Transverse colon (tissue), 4 donors: ENCODE measurements at places on chromosomes 13 and 19.

- H3K36me3 ChIP-seq: peaks cover 6% of the 10 kb centered on the region
- no peak overlapping the region for H3K27ac ChIP-seq
- H3K4me3 ChIP-seq: no peak overlapping the region
- no peak for DNase-seq
- H3K4me1 ChIP-seq: no peaks in the 10 kb centered on the region
- no peaks in the 10 kb centered on the region for H3K27me3 ChIP-seq
Observed at GRCh38 chr19:46392252-46392801, 21.0 kb downstream of the CCDC8 start.

- no peaks in the 10 kb centered on the region for H3K4me1 ChIP-seq
- H3K4me3 ChIP-seq: no peak overlapping the region
- no peak overlapping the region for H3K27ac ChIP-seq
- H3K36me3 ChIP-seq: no peaks in the 10 kb centered on the region
- no peak for DNase-seq
Observed at GRCh38 chr13:25190256-25190655, 18.2 kb upstream of the AMER2 start.

- H3K4me3 ChIP-seq: no peak overlapping the region
- H3K4me1 ChIP-seq: no peaks in the 10 kb centered on the region
- H3K27me3 ChIP-seq: no peaks in the 10 kb centered on the region
- H3K36me3 ChIP-seq: no peaks in the 10 kb centered on the region
Observed at GRCh38 chr13:38753878-38754277, 67.0 kb downstream of the FREM2 start.

DNA sequence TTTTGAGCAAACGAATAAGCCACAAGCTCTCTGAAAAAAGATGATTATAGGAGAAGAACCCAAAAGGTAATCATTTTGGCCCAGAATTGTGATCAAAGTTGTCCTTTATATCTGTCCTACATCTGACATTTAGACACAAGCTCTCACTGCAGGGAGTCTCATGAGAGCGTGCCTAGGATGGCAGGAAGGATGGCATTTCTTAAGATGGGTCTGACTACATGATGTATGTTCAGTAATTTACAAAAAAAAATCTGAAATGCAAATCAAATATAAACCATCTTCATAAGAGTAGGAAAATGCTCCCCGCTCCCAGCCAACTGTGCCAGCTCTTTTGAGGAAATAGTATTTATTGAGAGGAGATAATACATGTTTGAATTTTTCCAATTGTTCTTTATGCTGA, 81.0 kb upstream of the MBNL2 start:
- H3K4me3 ChIP-seq: no peak overlapping the region
- DNase-seq: no peak
- peak overlapping the region; percentile 82 for H3K27ac ChIP-seq
- H3K27me3 ChIP-seq: no peaks in the 10 kb centered on the region
- no peaks in the 10 kb centered on the region for H3K36me3 ChIP-seq
- H3K4me1 ChIP-seq: peaks cover 20% of the 10 kb centered on the region

DNA sequence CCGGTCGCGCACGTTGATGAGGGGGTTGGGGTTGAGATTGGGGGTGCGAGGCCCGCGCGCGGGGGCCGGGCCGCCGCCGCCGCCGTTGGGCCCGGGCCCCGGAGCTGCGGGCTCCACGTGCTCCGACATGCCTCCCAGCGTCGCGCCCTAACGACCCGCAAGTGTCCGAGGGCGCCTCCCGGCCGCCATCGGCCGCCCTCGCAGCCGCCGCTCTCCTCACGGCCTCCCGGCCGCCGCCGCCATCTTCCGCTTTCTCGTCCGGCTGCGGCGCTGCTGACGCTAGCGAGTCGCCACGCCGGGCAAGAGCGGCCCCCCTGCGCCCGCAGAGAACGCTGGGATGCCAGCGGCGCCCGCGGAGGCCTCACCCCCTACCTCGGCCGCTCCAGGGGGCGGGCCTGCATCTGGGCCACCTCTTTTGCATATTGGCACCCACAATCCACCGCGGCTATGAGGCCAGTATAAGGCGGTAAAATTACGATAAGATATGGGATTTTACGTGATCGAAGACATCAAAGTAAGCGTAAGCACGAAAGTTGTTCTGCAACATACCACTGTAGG, at the start of gene TMEM259:
Gene TMEM259 (minus strand): TSS at position 256 of the 558 bp plus-strand sequence. CDS start 127 bp downstream, at position 129.
- peaks cover 51% of the 10 kb centered on the region for H3K4me1 ChIP-seq
- H3K4me3 ChIP-seq: peak within 1 kb of the TSS; percentile 46
- peak within 1 kb of the TSS; percentile 98 for H3K27ac ChIP-seq
- no peaks in the 10 kb centered on the region for H3K36me3 ChIP-seq
- peak; percentile 98 for DNase-seq
- H3K27me3 ChIP-seq: no peaks in the 10 kb centered on the region

DNA sequence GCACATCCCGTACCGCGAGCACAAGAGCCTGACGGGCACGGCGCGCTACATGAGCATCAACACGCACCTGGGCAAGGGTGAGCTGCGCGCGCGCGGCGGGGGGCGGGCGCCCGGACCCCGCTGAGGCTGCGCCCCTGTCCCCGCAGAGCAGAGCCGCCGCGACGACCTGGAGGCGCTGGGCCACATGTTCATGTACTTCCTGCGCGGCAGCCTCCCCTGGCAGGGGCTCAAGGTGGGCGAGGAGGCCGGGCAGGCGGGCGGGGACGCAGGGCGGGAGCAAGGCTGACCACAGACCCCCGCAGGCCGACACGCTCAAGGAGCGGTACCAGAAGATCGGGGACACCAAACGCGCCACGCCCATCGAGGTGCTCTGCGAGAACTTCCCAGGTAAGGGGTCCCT, 36.5 kb downstream of the BTBD2 start:
- DNase-seq: no peak
- no peak overlapping the region for H3K27ac ChIP-seq
- H3K27me3 ChIP-seq: no peaks in the 10 kb centered on the region
- no peaks in the 10 kb centered on the region for H3K4me1 ChIP-seq

- H3K4me1 ChIP-seq: peaks cover 41% of the 10 kb centered on the region
- no peak overlapping the region for H3K4me3 ChIP-seq
- H3K36me3 ChIP-seq: no peaks in the 10 kb centered on the region
Observed at GRCh38 chr13:46595136-46595884, 42.3 kb downstream of the LRCH1 start.

GRCh38 chr19:33726756-33727155, 69.9 kb upstream of the KCTD15 start:
- no peaks in the 10 kb centered on the region for H3K4me1 ChIP-seq
- no peak for DNase-seq
- H3K4me3 ChIP-seq: no peak overlapping the region
- peaks cover 5% of the 10 kb centered on the region for H3K27me3 ChIP-seq
- H3K27ac ChIP-seq: no peak overlapping the region
- H3K36me3 ChIP-seq: no peaks in the 10 kb centered on the region
